Cortex of kidney (tissue), 1 donor: ENCODE measurements at places on chromosomes 7 and 10.
A peak's percentile ranks its signal among the peaks of the same experiment; 100 is the strongest.

GRCh38 chr10:95290461-95291364 lies at the start of gene PDLIM1:
TSS of gene PDLIM1 (minus strand) at chr10:95291003. CDS start at chr10:95290915, 88 bp downstream.
- peak; percentile 28 for DNase-seq

DNA sequence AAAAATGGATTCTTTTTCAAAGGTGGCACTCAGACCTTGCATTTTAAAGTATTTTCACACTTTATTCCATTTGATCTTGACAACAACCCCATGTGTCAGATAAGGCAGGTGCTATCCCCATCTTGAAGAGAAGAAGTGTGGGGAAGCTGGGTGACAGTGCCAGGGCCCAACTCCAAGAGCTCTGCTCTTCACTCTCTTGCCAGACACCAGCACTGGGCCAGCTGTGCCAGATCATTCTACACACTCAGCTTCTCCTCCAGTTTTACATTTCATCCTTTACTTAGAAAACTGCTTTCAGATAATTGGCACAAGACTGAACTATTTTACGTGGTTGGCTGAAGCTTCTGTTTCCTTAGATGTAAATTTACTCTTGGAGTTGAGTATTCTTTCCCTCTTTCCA lies 64.4 kb downstream of the ENO4 start:
- no peak for DNase-seq

DNA sequence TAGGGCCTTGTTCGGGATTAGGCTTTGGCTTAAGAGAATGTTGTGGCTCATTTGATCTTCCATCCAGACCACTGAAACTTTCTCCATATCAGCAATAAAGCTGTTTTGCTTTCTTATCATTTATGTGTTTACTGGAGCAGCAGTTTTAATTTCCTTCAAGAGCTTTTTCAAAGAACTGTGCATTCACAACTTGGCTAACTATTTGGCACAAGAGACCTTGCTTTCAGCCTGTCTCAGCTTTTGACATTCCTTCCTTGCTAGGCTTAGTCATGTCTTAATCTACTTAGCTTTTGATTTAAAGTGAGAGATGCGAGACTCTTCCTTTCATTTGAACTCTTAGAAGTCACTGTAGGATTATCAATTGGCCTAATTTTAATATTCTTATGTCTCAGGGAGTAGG lies 19.1 kb upstream of the AKR1B1 start:
- no peak for DNase-seq

DNA sequence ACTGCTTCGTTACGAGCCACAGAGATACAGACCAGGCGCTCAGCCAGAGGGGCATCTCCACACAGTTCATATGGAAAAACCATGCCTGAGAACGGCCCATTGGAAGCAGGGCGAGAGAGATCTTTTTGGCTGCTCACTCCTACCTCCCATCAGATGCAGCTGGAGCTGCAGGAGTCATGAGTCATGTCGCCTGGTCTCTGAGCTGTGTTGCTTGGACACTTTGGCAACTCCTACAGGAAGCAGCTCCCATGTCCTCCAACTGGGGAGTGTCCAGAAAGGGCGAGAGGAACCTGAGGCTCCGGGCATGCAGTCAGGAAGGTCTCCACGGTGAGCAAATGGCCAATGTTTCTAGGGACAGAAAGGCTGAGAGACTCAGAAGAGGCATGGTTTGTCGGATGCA lies 24.9 kb downstream of the INSIG1 start:
- no peak for DNase-seq

DNA sequence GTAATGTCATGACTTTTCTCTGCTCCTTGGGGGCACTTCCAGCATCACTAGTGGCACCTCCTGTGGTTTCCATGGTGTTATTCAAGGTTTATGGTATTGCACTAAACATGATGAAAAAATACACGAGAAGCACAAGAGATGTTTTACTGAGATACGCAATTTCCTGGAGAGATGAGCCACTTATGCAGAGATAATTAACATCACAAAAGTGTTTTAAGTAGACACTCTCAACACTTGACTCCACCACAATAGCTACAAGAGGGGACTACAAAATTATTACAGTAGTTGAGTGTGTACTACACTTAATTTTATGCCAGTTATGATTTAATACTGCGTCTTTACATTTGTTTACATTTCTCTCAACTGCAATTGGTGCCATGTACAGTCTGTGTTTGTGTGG lies 906.7 kb downstream of the DNAJB9 start:
- DNase-seq = no peak

- no peak for DNase-seq
These were observed 101.4 kb upstream of the FAM133B start for GRCh38 chr7:92691578-92691977.

DNA sequence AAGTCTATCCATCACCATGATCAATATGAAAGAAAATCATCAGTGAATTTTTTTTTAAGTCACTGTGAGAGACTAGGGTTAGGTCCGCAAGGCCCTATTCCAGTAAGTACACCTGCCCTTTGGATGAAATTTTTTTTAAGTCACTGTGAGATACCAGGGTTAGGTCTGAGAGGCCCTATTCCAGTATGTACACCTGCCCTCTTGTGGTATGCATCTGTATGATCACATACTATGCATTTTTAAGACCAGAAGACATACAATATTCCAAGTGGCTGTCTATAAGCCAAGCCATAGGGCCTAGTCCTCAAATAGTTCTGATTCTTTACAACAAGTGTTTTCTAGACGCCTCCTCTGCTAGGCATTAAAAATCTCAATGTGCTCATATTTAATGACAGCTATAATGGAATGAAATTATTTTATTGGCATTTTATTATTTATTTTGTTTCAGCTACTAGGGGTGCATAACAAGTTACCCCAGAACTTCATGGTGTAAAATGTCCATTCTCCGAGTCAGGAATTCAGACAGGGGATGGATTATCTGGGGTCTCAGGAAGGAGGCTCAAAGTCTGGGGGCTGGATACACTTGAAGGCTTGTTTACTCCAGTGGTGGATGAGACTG lies 53.1 kb downstream of the TEX36 start:
- no peak for DNase-seq

DNA sequence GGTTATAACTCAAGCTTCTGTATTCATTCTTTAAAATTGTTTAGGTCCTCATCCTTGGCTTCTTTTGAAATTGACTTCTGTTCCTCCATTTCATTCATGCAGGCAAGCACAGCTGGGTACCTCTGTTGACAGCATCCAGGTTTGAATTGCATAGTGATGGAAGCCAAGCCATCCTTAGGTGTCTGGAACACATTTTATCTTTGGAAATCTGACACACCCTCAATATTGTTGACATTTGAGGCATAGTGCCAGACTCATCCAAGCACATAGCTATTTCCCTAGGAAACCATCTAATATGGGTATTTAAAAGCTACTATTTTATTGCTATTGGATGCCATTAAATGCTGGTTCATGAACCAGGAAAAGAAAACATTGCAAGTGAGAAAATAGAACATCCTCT lies 142.1 kb upstream of the PTPRZ1 start:
- no peak for DNase-seq

GRCh38 chr7:77352665-77353406 lies 63.3 kb downstream of the GSAP start:
- DNase-seq = no peak

- DNase-seq = no peak
These were observed 189.3 kb downstream of the ABCA13 start for GRCh38 chr7:48360574-48360973.

DNA sequence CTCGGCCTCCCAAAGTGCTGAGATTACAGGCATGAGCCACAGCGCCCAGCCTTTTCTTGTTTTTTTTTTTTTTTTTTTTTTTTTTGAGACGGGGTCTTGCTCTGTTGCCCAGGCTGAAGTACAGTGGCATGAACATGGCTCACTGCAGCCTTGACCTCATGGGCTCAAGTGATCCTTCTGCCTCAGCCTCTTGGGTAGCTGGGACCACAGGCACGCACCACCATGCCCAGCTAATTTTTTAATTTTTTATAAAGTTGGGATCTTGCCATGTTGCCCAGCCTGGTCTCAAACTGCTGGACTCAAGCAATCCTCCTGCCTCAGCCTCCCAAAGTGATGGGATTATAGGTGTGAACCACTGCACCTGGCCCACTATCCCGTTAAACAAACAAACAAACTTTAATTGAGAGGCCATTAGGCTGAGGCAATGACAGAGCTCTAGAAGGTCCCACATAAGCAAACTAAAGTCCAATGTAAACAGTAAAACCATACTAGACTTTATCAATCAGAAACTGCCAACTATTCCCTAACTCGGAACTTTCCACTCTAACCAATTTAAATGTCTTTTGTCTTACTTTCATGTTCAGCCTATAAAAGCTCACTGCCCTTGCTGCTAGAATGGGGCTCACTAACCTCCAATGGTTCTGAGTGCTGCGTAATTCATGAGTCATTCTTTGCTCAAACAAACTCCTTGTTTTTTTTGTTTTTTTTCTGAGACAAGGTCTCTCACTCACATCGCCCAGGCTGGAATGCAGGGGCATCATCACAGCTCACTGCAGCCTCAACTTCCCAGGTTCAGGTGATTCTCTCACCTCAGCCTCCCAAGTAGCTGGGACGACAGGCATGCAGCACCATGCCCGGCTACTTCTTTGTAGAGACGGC lies 1.9 kb downstream of the DHX32 start:
- DNase-seq = no peak

DNA sequence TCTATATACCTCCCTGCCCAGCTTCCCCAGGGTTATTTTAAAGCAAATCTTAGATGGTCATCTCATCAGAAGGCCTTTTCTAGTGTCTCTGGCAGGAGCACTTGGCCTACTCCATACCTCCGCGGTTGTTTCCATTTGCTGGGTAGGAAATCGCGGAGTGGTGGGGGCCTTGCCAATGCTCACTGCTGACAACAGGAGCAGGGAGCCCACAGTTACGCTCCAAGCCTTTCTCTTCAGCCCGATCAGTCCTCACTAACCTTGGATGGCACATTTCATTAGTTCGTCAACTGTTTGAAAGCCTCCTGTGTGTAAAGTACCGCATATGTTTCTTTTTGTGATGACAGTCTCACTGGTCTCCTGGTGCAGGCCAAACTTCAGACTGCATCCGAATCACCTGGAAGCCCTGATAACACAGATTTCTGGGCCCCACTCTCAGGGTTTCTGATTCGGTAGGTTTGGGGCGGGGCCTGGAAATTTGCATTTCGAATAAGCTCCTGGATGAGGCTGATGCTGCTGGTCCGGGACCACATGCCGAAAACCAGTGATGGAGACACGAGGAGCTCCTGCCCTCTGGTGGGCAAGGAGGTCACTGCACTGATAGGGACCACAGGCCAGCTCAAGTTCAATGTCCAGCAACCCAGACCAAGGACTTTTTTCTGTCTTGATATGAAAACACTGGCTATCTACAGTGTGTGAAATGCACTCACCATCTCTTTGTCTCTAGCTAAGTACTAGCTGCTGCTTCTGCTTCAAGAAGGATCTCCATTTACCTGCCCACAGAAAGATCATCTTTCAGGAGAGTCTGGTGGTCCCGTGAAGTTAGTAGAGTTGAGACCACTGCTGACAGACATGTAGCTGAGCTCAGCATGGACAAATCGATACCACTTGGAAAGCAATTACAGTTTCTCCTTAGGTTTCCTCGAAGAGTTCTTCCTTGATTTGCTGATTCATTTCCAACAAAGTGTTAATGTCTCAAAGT lies 14.0 kb downstream of the LRGUK start:
- DNase-seq = no peak

DNA sequence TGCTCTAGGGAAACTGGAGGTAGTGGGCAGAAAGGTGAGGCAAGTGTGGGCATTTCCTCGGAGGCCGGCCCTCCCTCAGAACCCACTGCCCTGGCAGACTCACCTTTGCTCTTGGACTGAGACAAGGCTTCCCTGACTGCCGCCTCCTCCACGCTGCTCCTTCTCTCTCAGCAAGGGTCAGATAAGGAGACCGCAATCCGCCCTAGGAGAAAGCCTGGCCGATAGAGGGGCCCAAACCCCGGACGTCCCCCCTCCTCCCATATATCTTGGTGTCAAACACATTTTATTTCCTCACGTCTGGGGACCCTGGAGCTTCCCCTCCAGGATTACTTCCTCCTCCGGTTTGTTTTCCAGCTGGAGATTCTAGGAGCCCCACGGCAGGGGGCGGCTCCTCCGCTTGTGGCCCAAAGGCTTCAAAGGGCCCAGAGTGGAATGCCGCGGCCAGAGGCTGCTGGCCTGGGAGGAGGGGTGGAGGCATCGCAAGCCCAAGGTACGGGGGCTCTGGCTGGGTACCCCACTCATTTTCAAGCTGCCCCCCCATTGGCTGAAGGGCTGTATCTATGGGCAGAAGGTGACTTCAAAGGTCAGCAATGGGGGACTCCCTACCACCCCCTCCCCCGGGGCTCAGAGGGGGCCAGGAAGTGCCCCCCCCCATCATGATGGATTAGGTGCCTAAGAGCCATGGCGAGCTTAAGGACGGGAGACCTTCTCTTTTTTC lies 31.7 kb upstream of the LBX1 start:
- DNase-seq = no peak

GRCh38 chr7:1815051-1815481 lies 145.0 kb downstream of the ELFN1 start:
- DNase-seq = no peak

DNA sequence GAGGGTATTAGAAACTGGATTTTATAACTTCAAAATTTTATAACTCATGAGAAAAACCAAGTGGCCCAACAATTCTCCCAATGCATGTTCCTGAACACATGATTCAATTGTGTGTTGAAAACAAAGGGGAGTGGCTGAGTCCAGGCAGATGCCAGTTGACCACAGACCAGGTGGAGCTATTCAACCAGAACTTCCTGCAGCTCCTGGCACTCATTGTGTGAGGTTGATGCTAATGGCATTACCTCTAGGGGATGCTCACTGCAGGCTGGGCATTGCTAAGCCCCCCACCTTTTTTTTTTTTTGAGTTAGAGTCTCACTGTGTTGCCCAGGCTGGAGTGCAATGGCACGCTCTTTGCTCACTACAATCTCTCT lies 20.3 kb downstream of the MYOF start:
- no peak for DNase-seq

- DNase-seq = no peak
These were observed 209.2 kb downstream of the SNX10 start for GRCh38 chr7:26500749-26501352.

DNA sequence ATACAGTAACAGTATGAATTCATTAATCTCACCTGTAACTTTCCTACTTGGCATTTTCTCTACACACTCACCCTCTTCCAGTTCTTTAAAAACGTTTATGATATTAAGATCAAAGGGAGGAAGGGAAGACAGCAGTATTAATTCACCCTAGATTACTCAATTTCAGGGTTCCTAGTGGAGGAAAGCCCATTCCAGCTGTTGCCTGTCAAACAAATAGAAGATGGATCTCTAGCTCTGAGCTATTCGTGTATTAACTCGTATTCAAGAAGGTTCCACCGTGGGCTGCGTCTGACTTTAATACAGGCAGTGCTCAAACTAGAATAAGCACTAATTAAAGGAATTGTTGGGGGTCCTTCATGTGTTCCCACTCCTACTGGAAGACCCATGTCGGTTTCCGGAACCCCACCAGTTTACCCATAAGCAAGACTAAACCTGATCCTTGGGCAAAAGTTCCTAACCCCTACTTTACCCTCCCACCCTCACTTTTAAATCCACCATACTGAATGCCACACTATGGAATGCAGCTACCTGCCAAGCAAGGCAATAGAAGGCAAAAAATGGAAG lies 2.1 kb downstream of the NANOS1 start:
- no peak for DNase-seq
